ENCODE measurements at places on chromosomes 11 and 22.

GRCh38 chr11:118791961-118792569, 1.1 kb upstream of the DDX6 start:
- DNase-seq, result no peak

- no peak for DNase-seq
These were observed 161.8 kb downstream of the IGLL1 start for GRCh38 chr22:23418159-23418788.

- DNase-seq, result no peak
These were observed 30.8 kb downstream of the ACO2 start for GRCh38 chr22:41499624-41500280.

DNA sequence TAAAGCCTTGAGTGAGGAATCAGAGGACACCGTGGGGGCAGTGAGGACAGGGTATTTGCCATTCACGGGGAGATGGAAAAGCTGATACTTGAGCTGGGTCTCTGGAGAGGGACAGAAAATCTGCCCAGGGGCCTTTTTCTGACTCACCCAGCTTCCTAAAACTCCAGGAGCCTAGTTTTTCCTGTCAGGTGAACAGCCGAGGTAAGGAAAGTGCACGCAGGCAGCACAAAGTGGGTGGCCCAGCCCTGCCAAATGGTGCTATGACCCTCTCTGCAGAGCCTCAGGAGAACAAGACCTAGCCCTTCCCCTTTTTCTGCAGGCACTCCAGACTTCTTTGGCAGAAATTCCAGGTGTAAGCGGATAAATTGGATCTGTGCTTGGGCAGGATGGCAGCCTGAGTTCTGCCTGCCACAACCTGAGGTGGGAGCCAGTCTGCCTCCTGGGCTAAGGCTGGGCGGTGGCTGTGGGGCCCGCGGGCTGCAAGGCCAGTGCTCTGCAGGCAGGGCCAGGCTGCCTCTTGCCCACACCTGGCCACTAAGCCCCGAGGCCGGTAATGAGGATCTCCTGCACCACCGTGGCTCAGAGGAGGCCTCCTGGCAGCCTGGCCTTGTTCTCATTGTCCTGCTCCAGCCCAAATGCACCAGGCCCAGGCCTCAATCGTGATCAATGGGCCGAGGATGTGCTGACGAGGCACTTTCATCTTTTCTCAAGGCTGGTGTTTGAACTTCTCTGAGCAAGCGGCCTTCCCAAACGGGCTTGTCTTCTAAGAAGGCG, 72.9 kb upstream of the LMO1 start:
- no peak for DNase-seq

GRCh38 chr22:50016988-50017700, 4.6 kb upstream of the IL17REL start:
- DNase-seq, result peak; percentile 24

DNA sequence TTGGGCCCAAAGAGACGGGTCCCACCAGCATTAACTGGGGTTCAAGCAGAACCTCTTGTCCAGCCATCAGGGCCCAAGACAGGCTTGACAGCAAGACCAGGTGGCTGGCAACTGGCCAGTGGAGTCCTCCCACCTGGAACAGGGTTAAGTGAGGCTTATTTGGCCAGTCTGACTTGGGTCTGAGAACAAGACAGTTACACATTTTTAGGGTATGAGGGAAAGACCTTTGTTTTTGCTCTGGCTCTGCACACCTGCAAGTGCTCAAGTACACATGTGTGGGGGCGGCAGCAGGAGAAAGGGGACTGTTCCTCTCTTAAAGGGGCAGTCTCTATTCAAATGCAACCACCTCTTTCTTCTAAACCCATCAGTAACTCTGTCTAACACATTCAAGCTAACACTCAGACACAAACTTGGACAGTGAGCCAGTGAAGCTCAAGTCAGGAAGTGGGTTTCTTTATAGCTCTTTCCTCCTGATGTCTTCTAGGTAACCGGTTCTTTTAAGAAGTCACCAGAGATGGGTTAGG, 116.2 kb downstream of the ETS1 start:
- DNase-seq, result peak; percentile 29

DNA sequence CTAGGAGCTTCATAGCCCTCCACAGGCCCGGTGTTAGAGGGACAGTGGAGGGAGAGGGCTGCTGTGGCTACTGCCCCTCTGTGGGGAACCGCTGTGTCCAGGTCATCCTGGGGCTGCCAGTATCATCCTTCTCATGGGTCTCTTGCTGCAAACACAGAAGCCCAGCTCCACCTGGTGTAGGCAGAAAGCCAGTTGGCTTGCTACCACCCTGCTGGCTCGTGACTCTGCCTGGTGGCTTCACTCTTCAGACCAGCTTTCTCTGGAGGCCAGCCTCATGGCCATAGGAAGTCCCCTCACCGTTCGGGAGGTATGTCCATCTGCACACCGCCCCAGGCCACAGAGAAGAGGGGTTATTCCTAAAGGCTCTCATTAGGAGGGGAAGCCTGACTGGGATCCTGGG, 19.4 kb upstream of the SUSD2 start:
- no peak for DNase-seq

DNA sequence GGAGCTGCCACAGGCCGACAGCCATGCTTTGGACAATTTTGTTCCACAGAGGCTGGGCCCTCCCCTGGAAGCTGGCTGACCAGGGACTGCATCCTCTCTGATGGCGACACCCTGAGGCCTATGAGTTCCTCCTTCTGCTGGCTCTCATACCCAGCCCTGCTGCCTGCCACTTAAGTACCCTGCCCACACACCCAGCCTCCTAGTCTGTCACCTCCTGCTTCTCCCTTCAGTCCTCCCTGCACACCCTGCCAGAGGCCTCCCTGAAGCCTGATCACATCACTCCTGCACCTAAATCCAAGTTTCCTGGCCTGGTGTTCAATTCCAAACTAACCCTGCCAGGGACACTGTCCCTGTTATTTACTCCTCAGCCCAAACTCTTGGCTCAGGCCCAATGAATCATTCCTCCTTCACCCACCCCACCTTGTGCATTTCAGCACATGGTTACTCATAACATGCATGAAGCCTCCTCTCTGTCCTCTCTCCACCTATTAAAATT, 136.7 kb upstream of the NECTIN1 start:
- DNase-seq, result no peak

GRCh38 chr22:17096071-17096470, 11.3 kb downstream of the IL17RA start:
- DNase-seq, result no peak

DNA sequence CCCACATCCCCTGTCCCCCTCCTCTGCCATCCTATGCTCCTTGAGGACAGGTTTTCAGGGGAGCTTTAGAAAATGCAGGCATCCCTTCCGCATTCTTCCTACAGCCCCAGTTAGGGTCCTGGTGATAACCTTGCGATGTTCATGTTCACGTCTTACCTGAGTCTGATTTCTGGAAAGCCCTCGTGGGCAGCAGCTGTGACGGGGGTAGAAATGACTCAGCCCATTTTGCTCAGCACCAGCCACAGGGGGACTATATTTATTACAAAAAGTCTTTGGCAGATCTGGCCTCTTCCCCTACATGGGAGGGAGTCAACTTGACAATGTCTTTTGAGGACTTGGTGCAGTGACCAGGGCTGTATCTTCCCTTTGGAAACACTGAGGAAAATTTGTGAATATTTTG, 12.3 kb downstream of the PKNOX2 start:
- DNase-seq, result no peak

DNA sequence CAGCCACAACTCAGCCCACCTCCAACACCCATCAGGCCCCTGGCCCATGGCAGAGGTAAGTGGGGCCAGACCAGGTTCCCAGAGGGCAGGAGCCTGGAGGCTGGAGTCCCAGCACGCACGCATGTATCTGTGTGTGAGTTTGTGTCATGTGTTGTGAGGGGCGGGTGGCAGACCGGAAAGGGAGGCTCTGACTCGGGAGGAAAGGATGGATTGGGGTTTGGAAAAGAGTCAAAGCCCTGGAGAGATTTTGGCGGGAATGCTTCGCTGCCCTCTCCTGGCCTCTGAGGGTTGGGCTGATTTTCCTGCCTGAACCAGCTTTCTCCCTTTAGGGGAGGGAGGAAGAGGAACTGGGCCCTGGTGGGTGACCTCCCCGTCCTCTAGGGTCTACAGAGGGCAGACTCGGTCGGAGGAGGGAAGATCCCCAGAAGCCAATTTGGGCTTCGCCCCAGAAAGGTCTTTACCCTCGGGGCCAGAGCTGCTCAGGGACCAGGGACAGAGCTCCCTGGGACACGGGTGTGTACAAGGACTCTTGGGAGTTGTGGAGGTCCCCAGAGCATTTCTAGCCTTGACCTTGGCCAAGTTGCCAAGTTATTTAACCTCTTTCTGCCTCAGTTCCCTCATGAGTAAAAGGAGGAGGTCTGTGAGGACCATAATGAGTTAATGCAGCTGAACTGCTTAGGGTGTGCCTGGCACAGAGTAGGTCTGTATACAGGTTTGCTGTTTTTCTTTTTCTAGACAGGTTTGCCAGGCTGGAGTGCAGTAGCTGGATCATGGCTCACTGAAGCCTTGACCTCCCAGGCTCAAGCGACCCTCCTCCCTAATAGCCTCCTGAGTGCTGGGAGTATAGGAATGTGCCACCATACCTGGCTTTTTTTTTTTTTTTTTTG, 6.9 kb downstream of the C11orf68 start:
- DNase-seq, result no peak

DNA sequence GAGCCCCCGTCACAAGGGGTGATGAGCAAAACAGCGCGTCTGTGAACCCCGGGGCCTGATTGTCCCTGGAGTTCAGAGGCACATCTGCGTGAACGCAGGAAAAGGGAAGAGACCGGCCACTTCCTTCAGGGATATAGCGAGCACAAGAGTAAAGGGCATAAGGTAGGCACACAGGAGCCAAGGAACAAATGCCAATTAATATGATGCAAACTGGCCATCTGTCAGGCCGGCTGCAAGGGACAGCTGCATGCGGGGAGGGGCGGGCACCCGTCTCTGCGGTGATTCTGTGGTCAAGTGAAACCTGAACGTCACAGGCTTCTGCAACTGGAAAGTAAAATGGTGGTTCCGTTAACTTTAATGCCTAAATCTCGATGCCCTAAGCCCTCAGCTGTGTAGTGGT, 64.7 kb downstream of the TRIM29 start:
- no peak for DNase-seq

- DNase-seq, result no peak
These were observed 216.3 kb downstream of the DDX10 start for GRCh38 chr11:108881131-108881530.

- no peak for DNase-seq
These were observed 55.4 kb downstream of the HSD17B12 start for GRCh38 chr11:43735961-43736360.

DNA sequence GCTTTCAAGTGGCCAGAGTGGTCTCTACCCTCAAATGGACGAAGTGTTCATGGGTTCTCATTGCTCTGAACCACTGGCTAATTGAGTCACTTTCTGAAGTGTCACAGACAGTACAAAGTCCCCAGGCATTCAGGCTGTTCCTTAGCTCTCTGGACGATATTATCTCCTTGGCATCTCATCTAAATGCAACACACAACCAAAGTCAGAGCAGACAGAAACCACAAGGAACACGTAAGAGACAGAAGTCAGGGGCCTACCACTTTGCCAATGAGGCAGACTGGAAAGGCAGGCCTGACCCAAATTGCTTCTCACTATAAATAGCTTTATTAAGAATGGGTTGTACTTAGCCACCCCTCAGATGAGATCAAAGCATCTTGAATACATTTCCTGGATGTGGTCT, 29.0 kb upstream of the LDLRAD3 start:
- DNase-seq, result no peak

- DNase-seq, result no peak
These were observed 36.6 kb upstream of the GRAMD1B start for GRCh38 chr11:123393312-123393927.

DNA sequence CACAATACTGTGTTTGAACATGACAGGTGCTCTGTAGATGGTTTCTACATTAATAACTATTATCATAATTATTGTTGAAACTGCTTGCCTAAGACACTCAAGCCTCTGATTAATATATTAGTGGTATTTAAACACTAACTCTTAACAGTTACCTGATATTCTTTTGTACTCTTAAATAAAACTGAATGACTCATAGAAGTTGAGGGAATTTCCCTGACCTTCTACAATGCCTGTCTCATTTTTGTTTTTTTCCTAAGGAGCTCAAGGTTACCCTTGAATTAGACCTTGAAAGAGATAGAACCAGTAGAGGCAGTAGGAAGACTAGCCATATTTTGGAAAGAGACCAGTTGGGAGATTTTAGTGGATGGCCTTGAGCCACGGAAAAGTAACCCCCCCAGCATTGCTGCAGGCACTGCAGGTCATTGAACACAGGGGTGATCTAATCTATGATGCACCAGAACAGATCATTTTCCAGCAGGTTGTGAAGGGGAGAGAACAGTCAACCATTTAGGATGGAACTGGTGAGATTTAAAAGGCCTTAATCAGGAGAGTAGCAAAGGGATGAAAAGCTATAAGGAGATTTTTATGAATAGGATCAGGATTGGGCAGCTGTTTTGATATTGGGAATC, 148.3 kb downstream of the PGR start:
- DNase-seq, result no peak

- DNase-seq, result no peak
These were observed 61.8 kb downstream of the RPL27A start for GRCh38 chr11:8744423-8744822.
